ENCODE measurements at places on chromosomes 7 and 10.

DNA sequence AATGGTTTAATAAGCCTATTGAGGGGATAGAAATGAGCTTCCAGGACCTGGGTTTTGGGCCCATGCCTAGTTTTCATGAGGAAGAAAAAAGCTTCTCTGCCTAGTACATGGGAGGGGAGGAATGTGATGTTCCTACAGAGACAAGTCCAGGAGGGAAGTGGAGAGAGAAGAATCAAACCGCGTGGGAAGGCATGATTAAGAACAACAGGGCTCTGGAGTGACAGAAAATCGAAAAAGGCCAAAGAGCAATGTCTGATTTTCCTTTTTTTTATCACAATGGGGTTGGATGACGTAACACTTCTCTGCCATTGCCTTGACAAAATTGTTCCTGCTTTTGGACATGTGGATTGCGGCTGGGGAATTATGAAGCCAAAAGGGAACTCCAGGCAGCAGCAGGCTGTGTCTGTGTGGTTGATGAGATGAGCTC, 258.6 kb downstream of the CXCL12 start:
- no peak for DNase-seq

GRCh38 chr10:17475661-17476060, 21.3 kb upstream of the ST8SIA6 start:
- no peak for DNase-seq

DNA sequence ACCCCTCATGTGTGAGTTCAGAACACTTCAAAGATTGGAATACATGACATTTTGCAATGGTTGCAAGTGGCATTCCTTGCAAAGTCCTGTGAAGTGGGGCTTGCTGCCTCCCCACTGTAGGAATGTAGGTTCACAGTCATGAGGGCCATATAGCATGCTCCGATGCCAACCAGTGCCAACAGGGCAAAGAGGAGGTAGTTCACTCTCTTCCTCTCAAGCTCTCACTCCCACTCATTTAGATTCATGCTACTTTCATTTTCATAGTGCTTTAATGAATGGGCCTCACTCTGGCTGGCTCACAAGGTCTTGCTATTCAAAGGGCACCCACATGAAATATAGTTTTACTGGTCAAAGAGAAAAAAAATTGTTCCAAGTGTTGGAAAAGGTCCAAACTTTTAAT, 169.9 kb upstream of the AOAH start:
- no peak for DNase-seq

DNA sequence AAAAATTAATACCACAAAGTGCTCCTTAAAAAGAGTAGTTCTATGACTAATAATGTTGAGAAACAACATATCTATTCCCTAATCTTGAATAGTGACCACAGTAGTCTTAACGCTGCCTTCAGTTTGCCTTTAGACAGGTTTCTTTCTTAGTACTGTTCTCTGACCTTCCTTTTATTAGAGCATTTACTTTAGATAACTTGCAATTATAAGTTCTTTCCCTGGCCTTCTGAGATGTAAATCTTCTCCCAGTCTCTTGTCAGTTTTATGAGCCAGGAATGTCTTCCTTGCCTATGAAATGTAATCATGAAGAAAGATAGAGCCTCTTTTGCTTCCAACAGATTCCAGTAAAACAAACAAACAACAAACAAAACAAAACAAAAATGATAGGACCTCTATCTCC, 1119.8 kb upstream of the LRRTM3 start:
- DNase-seq: no peak

DNA sequence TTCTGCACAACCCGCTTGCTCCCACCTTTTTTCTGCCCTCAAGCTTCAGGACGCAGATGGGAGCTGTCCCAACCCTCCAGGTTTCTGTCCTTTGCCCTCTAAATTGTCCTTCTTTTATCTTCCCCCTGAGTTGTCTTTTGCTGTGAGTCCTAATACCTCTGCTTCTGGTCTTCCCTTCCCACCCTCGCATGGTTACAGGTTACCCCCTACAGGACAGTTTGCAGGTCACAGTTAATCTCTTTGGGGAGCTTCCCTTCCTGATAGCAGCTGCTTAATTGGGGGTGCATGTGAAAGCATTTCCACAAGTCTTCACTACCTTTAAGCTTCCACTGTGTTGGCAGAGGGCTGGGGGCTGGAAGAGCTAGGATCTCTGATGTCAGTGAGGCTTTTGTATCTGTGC, 121.5 kb upstream of the CXCL12 start:
- no peak for DNase-seq

DNA sequence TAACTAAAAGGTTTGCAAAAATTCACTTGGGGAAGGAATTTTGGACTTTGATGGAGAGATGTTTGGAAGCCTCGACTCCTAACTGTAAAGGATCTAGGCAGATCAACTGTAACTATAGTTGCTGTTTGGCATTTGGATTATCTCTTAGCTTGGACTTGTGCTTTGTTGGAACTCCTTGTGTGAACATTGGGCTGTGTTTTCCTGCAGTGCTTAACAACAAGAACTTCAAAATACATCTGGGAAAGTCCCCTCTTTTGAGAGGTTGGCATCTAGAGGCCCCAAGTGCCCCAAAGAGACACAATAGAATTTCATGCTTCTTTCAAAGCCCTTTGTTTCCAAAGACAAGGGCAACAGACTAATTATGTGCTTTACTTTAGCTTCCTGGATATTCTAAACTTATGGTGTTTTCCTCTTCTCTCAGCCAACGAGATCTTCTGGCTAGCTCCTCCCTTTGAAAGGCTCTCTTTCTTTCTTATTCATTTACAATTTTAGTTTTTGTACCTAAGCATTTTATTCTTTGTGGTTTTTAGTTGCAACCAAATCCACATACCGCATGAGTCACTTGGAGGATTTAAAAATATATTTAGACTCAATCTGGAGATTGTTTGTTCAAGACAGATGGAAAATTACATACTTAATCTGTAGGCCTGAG, 11.6 kb downstream of the ABCA13 start:
- no peak for DNase-seq

DNA sequence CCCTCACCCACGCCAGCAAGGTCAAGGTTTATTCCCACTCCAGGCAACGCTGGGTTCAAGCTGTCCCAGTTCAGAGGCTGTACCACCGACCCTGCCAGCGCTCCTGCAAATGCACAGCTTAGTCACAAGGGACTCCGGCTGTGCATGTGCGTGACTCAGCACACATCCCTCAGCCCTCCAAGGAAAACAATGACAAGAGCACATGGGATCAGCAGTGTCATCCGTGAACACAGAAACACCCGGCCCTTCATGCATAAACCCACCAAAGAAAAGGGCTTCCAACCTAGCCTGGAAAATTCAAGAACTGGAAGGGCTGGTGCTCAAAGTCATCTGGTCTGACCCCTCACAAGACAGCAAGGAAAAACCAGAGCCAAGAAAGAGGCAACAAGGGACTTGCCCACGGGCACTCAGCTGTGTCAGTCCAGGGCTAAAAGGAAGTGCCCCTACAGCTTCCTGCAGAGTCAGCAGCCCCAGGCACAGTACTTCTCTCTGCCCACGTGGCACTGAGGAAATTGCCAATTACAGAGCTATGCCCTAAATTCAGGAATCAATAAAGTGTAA, 106.1 kb downstream of the KCNMA1 start:
- DNase-seq: no peak

GRCh38 chr7:117810642-117811512, 62.4 kb downstream of the CTTNBP2 start:
- no peak for DNase-seq

DNA sequence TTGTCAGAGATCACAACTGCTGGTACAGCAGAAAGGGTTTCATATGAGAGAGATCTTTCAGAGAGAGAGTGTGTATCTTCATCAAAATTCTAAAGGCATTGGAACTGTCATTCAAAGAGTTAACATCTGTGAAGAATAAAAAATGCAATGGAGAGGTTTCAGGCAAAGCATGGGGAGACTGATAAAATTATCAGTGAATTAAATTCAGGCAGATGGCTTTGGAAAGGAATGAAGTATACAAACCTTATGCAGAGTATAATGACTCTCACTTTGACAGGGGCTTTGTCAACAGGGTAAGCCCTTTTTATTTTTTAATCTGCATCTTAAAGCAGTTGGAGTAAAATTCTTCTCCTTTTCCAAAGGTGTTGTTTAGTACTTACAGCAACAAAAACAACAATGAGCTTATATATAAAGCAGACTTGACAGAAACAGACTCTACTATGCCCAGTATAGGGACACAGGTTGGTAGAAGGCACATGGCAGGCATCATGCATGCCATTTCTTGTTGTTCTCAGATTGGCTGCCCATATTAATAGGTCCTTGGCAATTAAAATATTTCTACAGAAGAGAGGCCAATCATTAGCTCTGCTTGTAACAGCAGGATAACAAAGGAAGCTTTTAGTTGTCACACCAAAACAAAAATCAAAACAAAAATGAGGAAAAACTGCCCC, 54.9 kb upstream of the NXPH1 start:
- no peak for DNase-seq

DNA sequence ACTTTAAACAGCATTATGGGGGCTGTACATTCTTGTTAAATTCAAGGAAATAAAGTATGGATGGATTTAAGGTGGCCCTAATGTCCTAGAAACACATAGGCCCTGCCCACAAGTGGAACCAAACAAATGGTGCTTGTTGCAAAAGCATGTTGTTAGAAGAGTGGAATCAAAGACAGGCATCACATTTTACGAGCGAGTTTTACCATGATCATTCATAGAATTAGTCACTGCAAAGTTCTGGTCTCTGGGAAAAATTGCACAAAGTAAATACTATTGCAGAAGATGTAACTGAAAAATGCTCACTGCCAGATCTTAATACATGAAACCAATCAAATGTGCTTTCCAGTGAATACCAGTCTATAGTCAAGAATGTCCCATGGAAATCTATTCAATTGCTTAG, 677.1 kb downstream of the PARD3 start:
- DNase-seq: no peak

DNA sequence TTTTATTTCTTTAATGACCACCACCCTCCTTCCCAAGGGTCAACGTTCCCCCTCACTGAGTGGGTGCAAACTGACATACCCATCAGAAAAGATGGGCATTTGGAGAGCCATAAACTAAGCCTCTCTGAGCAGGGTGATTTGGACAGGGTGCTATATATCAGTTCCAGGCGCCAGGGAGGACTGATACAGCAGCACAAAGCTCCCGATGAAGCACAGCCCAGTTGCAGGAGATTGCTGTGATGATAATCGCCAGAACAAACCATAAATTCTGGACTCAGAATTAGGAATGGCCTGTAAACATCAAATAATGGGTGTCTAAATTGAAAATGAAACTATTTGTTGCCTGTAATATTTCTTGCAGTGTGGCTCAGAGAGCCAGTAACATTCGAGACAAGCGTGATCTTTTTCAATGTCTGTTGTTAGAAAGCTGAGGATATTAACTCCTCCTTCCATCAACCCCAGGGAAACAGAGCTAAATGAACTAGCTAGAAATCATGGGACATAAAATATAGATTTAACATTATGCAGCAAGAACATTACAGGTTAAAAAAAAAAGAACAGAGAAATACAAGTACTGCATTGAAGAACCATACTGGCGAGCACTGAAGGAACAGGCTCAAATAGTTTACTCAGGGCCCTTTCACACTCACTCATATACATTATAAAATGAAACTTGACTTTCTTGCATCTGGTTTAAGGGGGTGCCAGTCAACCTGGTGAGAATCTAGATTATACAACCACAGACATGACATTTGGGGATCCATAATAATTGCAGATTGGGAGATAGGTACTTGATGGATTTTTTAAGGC, 137.5 kb upstream of the LRRTM3 start:
- no peak for DNase-seq

- DNase-seq: no peak
Measured at GRCh38 chr7:31761646-31762045, 74.6 kb downstream of the PPP1R17 start.

DNA sequence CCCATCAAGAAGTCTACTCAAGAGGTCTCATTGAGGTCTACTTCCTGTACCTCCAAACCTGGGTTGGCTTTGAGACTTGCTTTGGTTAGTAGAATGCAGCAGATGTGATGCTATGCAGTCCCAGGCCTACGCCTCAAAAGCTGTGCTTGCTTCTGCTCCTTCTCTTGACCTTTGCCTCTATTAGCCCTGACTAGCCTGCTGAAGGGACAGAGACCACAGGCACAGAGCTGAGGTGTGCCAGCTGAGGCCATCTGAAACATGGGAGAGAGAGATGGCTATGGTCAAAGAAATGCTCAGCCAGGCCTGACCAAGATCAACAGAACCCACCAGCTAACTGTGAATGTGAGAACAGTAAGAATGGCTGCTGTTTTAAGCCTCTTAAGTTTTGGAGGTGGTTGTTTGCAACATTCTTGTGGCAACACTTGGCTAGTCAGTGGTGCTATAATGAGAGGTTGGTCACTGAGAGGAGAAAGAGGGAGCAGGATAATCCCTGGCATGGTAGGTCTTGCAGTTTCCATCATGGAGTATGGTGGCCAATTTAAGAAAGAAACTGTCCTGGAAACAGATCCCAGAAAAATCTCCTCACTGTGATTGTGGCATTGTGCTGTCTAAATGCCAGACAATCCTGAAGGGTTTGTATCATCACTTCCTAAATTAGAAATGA, 176.1 kb upstream of the PHYHIPL start:
- DNase-seq: no peak

- DNase-seq: no peak
Measured at GRCh38 chr7:7323352-7323751, 141.0 kb downstream of the C1GALT1 start.

DNA sequence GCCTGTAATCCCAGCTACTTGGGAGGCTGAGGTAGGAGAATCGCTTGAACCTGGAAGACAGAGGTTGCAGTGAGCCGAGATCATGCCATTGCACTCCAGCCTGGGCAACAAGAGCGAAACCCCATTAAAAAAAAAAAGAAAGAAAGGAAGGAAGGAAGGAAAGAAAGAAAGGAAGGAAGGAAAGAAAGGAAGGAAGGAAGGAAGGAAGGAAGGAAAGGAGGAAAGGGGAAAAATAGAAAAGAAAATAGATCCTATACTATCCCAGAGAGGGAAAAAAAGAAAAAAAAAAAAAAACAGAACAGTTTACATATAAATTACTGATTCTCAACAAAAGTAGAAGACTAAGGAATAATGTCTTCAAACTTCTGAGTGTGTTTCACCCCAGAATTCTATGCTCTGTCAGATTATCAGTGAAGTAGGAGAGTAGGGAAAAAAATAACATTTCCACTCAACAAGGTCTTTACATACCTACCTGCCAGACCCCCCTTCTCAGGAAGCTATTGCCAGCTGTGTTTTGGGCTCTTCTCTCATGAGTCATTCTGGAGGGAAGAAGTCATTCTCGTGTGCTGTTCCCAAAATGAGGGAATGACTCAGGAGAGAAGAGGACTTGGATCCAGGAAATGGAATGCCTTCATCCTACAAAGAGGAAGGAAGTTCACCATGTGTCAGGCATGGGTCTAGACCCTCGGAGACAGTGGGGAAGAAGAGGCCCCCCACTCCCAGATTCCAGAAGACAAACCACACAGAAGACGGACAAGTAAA, 20.9 kb downstream of the RGS10 start:
- DNase-seq: no peak

DNA sequence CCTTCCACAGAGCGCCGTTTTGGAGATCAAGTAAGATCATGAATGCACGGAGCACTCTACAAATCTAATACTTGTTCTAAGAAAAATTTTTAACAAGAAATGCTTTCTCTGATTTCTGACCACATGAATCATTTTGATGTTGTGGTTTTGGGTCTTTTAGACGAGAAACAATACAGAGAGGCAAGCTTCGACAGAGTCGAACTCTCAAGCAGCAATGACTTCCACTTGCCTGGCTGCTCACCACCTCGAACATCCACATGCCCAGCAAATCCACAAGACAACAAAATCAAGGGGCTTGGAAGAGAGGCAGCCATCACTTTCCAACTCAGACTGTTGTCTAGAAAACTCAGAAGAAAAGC, 69.4 kb upstream of the GSDME start:
- DNase-seq: no peak

Data from activated gamma-delta T cell treated with anti-CD3 and anti-CD28 coated beads, Interleukin-2, amount 50 U/mL, for 16 hours (primary cell).